ENCODE measurements at places on chromosomes 4 and X.

- no peak for DNase-seq
Measured at GRCh38 chr4:99013884-99014523, 18.5 kb downstream of the METAP1 start.

DNA sequence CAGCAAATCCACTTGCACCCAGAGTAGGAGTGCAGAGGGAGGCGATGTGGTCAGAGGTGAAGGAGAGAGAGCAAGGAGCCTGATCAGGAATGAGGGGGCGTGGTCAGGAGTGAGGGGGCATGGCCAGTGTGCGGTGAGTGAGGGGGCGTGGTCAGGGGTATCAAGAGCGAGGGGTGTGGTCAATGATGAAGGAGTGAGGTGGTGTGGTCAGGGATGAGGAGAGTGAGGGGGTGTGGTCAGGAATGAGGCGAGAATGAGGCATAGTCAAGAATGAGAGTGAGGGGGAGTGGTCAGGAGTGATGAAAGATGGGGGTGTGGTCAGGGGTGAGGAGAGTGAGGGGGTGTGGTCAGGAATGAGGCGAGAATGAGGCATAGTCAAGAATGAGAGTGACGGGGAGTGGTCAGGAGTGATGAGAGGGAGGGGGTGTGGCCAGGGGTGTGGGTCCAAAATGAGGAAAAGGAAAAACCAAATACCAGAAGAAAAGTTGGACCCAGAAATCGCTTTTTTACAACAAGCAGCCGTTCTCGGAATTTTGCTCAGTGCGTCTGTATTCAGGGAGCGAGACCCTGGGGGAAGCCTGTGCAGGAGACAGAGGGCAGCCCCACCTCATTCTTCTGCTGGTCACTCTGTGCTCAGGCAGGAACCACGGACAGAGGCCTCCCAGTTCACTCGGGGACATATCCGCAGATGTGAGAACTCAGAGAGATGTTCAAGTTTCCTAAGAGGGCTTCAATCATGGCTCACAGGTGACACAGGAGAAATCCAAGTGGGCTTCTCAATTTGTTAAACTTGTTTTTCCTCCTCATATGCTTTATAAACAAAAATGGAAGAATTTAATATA lies 47.5 kb downstream of the MAGEA1 start:
- no peak for DNase-seq

DNA sequence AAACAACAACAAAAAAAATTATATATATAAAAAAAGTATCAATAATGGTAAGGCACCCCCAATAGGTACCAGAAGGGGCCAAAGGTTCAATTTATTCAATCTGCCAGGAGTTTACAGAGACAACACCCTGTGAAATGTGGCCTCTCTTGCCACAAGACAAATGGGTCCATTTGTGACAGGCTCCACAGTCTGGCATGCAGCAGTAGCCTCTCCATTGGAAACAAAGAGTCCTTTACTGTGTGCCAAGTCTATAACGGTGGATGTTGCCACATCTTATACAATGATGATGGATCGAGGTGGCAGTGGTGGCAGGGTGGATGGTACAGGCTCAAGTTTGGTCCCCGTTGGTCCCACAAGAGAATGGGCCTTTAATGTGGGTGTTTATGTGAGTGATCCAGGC lies 70.1 kb upstream of the SH3RF1 start:
- no peak for DNase-seq

DNA sequence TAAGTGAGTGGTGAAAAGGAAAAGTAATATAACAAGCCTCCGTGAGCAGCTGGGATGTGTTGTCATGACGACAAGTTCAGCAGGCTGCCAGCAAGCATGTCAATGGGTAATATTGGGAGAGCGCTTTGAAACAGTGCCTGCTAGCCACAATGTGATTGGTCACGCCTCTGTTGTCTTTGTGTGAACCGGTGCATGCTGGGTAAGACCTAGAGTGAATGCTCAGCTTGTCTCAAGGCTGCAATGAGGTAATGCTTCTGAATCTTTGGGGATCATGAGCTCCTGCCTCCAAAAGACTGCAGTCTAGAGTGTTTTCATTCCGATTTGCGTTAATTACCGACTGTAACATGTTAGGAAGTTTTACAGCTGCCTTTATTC lies 54.9 kb downstream of the STOX2 start:
- DNase-seq: no peak

- no peak for DNase-seq
Measured at GRCh38 chrX:107667426-107667825, 39.1 kb downstream of the PRPS1 start.

GRCh38 chr4:75741027-75741426 lies 16.6 kb downstream of the USO1 start:
- no peak for DNase-seq

GRCh38 chrX:155169881-155170280 lies 46.4 kb upstream of the VBP1 start:
- DNase-seq: no peak

DNA sequence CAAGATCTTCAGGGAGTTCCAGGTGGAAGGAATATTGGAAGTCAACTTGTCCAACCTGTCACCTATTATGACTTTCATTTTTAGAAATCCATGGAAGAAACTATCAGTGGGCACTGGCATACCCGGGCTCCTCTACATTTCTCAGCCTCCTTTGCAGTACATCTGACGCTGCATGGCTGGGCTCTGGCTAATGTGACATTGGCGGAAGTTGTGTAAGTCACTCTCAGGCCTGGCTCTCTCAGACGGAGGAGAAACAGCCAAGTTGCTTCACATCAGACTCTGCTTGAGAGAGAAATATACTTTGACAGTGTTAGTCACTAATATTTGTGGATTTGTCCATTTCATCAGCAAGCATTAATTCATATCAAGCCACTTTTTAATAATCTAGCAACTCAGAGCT lies 4.5 kb downstream of the DCHS2 start:
- DNase-seq: no peak

DNA sequence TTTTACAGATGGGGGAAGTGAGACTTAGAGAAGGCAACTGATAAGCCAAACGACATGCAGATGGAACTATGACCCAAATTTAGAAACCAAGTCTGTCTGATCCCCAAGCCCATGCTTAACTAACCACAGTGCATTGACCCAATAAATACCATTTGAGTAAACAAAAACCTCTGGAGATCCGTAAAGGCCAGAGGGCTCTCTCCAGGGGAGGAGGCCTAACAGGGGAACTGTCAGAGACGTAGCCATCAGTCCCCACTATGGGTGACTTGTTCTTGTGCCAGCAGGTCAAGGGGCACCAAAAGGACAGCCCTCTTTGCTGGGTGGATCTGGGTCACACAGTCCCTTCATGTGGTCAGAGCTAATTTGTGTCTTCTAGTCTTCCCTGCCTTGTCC lies 420.2 kb downstream of the BCOR start:
- no peak for DNase-seq

DNA sequence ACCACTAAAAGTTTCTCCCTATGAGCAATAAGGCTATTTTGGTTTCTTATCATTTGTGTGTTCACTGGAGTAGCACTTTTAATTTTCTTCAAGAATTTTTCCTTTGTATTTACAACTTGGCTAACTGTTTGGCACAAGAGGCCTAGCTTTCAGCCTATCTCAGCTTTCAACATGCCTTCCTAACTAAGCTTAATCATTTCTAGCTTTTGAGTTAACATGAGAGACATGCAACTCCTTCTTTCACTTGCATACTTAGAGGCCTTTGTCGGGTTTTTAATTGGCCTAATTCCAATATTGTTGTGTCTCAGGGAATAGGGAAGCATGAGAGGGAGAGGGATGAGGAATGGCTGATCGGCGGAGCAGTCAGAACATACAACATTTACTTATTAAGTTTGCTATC lies 349.8 kb downstream of the OPHN1 start:
- DNase-seq: no peak

DNA sequence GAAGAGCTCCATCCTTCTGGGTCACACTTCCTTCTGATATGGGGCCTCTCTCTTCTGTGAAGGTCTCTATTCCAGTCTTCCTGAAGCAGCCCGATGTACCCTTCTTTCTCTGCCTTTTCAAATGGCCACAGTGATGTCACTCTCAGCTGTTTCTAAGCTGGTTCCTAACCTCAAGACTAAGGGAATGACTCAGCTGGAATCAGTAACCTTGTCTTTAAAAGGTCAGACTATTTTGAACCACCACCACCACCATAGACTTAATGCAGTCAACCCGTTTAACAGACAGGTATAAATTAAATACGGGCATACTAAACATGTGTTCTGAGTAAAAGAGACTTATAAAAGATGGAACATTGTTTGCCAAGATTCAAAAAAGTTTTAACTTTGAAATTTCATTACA lies 121.0 kb downstream of the PPA2 start:
- no peak for DNase-seq

- DNase-seq: no peak
Measured at GRCh38 chr4:126766241-126766640, 866.5 kb upstream of the INTU start.

- no peak for DNase-seq
Measured at GRCh38 chr4:45855857-45856256, 268.0 kb downstream of the GABRG1 start.

DNA sequence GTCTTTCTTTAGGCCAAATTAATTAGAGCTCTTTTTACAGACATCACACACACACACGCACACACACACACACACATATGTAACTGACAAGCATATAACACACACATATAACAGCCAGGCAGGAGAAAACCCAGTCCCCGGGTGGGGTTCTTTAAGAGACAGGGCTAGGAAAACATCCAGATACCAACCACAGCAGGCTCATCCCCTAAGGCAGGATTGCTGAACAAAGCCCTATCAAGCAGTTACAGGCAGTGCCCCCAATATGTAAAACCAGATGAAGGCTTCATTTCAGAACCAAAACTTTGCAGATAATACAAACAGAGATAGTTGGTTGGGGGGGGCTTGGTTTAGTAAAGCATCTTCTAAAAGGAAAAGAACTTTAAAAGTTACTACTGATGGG lies 18.0 kb upstream of the FAM47E start:
- DNase-seq: no peak

- DNase-seq: no peak
Measured at GRCh38 chrX:153582896-153583295, 16.0 kb downstream of the CCNQ start.

DNA sequence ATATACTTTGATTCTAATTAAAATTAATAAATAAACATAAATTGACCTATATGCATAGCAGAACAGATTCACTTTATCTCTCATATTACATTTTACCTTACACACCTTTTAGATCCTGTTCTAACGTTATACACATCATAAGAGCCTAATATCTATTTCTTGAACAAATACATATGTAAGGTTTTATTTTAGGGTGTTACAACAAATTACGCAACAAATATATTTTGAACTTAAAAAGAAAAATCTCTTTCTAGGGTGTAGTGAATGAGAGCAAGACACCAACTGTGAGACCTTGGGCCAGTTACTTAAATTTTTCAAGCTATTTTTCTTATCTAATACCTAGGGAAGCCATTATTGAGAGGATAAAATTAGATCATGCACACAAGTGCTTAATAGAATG lies 191.2 kb downstream of the CFAP299 start:
- DNase-seq: no peak

GRCh38 chr4:169802873-169803272 lies 45.1 kb upstream of the HPF1 start:
- no peak for DNase-seq

DNA sequence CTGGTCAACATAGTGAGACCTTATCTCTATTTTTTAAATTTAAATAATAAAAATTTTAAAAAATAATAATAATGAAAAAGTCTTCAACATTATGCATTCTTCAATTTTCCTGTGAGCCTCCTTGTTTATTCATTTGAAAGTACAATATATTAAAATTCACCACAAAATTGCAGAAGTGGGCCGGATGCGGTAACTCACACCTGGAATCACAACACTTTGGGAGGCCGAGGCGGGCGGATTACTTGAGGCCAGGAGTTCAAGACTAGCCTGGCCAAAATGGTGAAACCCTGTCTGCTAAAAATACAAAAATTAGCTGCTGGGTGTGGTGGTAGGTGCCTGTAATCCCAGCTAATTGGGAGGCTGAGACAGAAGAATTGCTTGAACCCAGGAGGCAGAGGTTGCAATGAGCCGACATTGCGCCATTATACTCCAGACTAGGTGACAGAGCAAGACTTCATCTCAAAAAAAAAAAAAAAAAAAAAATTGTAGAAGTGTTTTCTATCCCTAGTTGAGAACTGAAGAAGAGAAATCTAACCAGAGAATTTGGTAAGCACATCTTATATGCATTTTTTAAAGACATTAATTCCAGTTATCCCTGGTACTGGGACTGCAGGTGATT lies 56.9 kb downstream of the RBM47 start:
- no peak for DNase-seq

- DNase-seq: no peak
Measured at GRCh38 chr4:167956676-167957075, 135.7 kb upstream of the ANXA10 start.

DNA sequence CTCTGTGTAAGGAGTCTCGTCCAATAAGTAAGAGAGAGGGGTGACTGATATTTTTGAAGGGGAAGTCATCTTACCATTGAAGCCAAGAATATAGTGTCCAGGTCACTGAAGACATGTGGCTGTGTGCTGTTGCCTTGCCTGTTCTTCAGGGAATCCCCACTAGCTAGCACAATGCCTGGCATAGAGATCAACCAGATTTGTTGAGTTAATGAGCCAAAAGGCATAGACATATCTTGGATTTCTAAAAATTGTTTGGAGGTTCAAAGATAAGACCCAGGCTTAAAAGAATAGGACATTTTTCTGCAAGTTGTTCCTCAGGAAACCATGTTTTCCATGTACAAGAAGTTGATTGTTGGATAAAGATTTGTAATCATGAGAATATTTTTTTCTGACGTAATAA lies 119.3 kb upstream of the DKK2 start:
- no peak for DNase-seq

DNA sequence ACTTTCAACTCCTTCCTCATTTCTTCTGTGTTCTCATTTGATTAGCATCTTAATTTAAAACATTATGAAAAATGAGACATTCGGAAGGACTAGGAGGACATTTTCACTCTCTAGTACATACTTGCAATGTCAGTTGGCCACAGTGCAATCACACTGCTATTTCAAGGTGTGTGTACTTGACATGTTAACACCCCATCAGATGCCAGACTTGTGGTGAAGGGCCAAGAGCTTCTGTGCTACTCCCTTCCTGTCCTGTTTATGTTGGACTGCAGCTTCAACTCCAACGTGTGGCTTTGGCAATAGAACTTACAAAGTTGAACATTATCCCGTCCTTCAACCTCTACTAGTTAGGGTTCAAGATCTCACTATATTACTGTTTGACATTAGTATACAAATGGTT lies 221.0 kb downstream of the PALLD start:
- DNase-seq: no peak

- DNase-seq: no peak
Measured at GRCh38 chrX:134894373-134894895, 96.4 kb upstream of the SMIM10 start.

All from AG09319 (cell line).